ENCODE measurements at places on chromosomes 3 and 15.

GRCh38 chr3:194364652-194365434 lies 4.7 kb downstream of the LRRC15 start:
- DNase-seq = peak; percentile 67

DNA sequence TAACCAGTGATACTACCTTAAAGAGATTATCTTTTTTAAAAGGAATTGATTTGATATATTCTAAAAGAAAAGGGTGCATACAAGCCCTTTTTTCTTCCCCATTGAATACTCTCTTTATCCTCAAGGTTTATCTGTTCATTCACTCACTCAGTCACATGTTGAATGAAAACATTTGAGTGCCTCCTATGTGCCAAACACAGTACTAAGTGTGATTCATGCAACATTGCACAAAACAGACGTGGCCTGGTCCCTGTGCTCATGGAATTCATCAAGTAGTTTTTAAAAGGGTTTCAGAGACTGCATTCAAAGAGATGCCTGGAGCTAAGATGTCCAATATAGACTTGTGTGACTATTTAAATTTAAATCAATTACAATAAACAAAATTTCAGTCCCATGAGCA lies 462.2 kb upstream of the MDFIC2 start:
- DNase-seq = no peak

GRCh38 chr15:87365186-87365585 lies 891.4 kb downstream of the NTRK3 start:
- no peak for DNase-seq

GRCh38 chr15:34861214-34861613 lies 65.9 kb upstream of the ACTC1 start:
- DNase-seq = no peak

GRCh38 chr15:72872066-72872845 lies 88.7 kb upstream of the ADPGK start:
- DNase-seq = no peak

GRCh38 chr3:161560008-161560637 lies 63.5 kb downstream of the OTOL1 start:
- no peak for DNase-seq

GRCh38 chr3:156233876-156234275 lies 113.5 kb downstream of the KCNAB1 start:
- DNase-seq = no peak

GRCh38 chr3:88882121-88882520 lies 225.3 kb upstream of the EPHA3 start:
- no peak for DNase-seq

- no peak for DNase-seq
These were observed 20.5 kb upstream of the MINDY4B start for GRCh38 chr3:150925751-150926201.

GRCh38 chr3:45164056-45164455 lies 17.9 kb upstream of the CDCP1 start:
- no peak for DNase-seq

DNA sequence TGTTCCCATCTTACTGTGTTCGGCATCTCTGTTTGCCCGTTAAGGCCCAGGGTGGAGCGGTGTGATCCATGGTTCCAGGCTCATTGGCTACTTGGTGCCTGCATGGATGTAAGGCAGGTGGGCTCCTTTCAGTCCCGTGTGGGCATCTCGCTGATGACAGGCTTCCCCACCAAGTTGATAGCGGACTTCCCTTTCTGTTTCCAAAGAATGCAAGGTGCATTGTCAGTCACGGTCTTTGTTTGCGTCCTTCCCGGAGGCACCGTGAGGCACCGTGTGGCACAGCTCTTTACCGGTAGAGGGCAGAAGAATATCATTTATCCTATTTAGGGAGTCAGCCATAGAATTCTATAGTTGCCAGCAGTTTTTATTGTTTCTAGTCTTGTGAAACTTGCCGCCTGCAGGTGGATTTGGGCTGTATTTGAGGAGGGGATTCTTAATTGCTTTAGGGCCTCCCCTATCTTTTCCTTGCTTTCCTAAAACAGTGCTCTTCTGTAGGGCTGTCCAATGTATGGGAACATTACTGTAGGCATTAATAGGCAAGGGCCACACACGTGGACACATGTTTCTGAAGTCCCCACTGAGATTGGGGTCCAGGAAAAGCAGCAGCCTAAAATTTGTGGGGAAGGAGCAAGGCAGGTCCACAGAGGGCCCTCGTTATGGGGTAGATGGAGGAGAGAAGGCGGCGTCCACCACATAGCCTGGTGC lies 244.1 kb downstream of the SLCO3A1 start:
- DNase-seq = peak; percentile 12

- no peak for DNase-seq
These were observed 631.6 kb upstream of the KCNMB2 start for GRCh38 chr3:177904621-177905020.

DNA sequence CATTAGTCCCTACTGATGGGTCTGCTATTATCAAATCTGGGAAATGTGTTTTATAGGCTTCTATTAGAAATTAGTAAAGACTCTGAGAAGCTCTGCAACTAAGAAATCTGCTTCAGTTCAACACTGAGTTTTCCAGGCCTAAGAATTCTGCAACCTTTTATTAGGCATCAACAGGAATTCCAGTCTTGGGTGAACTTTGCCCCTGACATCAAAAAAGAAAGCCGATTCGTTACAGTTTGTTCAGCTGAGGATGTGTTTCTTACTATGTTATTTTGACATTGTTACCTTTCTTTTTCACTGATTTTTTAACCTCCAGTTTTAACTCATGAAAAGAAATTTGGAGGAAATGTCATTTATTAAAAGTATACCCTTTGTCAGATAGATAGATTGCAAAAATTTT lies 131.5 kb upstream of the KCNH8 start:
- DNase-seq = no peak

- no peak for DNase-seq
These were observed 72.2 kb downstream of the KLF13 start for GRCh38 chr15:31398677-31399301.

Measured in DMS79 (cell line).